ENCODE measurements at places on chromosomes 6 and 20. TPM values are rescaled to one million over a fixed set of nuclear protein-coding genes. Genes with fewer than 3 reads are reported as not detected.

EPHA7 gene
- 7.9 TPM for total RNA-seq

GSTA2 gene
- total RNA-seq, result not detected

HLA-DOB gene
- 2.1 TPM for total RNA-seq

KCNQ5 gene
- 0.15 TPM for total RNA-seq

RIPPLY2 gene
- total RNA-seq, result not detected

- H3K36me3 ChIP-seq, result no peaks in the 10 kb centered on the region
- no peaks in the 10 kb centered on the region for H3K27me3 ChIP-seq
- no peak for DNase-seq
- H3K4me3 ChIP-seq, result no peak overlapping the region
Measured at GRCh38 chr6:24831771-24832716, 33.3 kb upstream of the ARMH2 start.

DNA sequence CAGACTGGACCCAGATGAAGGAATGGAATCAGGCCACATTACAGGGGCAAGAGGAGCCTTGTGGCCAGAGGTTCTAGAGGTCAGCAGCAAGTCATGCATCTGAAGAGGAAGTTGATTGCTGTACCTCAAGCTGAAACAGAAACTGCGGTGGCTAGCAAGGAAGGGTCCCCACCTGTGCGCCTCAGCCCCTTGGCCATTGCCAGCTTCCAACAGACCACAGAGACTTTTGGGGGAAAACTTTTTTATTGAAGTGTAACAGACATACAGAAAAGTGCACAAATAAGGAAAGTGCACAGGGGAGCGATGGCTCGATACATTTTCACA, 26.8 kb upstream of the SLC9A8 start:
- H3K27me3 ChIP-seq, result no peaks in the 10 kb centered on the region
- H3K27ac ChIP-seq, result no peak overlapping the region
- peaks cover 20% of the 10 kb centered on the region for H3K4me1 ChIP-seq
- no peaks in the 10 kb centered on the region for H3K36me3 ChIP-seq
- DNase-seq, result no peak

GRCh38 chr6:111750753-111751673, 122.2 kb downstream of the FYN start:
- H3K4me1 ChIP-seq, result peaks cover 93% of the 10 kb centered on the region
- peak overlapping the region; percentile 90 for H3K27ac ChIP-seq

DNA sequence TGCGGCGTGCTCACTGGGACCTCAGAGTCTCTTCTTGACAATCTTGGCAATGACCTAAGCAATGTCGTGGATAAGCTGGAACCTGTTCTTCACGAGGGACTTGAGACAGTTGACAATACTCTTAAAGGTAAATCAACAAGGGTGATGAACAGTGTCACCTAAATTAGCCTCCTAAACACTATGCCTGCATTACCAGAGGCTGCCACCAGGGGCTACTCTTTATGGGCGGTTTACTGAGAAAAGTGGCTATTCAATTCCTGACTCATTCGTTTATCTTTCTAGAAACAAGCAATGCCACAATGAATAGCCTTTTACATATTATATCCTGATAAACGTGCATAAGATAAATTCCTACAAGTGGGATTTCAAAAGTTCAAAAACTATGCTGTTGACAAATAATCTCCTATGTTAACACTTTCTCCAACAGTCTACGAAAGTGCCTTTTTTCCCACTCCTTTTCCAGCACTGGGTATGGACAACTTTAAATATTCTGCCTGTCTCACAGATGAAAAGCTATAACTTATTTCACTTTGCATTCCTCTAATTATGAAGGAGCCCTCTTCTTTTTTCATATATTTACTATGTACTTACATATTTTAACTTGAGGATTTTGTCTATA, 1.3 kb downstream of the BPIFA2 start:
- H3K27ac ChIP-seq, result no peak overlapping the region
- no peaks in the 10 kb centered on the region for H3K36me3 ChIP-seq
- H3K4me1 ChIP-seq, result no peaks in the 10 kb centered on the region
- DNase-seq, result no peak
- no peaks in the 10 kb centered on the region for H3K27me3 ChIP-seq
- H3K4me3 ChIP-seq, result no peak overlapping the region

Data from heart right ventricle (tissue), 16 donors.